Neural progenitor cell (in vitro differentiated cells): ENCODE measurements at places on chromosomes 4 and X. TPM values are rescaled to one million over a fixed set of nuclear protein-coding genes. Genes with fewer than 3 reads are reported as not detected.

DNA sequence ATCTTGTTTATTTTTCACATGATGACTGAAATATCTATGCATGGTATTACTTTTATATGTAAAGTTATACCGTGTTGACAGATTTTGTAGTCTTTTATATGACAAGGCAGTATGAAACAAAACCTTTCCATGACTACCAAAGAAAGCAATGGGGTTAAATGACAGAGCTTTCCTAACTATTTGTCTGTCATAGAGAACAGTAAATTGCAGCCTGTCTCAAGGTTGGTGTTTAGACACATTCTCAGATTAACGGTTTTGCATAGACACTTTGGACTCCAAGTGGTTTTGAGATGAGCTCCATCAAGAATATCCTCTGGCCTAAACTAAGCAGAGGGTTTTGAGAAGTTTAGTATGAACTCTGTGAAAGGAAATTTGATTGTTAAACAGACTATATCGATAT, 180.7 kb upstream of the TENM3 start:
- DNase-seq = no peak

DNA sequence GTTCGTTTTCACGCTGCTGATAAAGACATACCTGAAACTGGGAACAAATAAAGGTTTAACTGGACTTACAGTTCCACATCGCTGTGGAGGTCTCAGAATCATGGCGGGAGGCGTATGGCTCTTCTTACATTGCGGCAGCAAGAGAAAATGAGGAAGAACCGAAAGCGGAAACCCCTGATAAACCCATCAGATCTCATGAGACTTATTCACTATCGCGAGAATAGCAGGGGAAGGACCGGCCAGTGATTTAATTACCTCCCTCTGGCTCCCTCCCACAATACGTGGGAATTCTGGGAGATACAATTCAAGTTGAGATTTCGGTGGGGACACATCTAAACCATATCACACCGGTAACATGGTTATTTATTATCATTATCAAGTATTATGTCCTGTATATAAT, 2204.5 kb downstream of the ARAP2 start:
- no peak for DNase-seq

- no peak for DNase-seq
These were observed 97.8 kb downstream of the ZNF674 start for GRCh38 chrX:46447384-46447783.

- DNase-seq = no peak
These were observed 14.2 kb downstream of the ZNF518B start for GRCh38 chr4:10442976-10443375.

GRCh38 chr4:124429746-124430250, 282.7 kb downstream of the ANKRD50 start:
- no peak for DNase-seq

CXCL1 gene
- not detected in 2 replicates for total RNA-seq

MPP1 gene
- 0.28 TPM in 1 of 2 replicates, not detected in the other for total RNA-seq

ANAPC10 gene
- 34.9 and 48.4 TPM in 2 replicates for total RNA-seq

GPRIN3 gene
- 0.15 TPM in 2 replicates for total RNA-seq

SMPX gene
- total RNA-seq = not detected in 2 replicates
